Stimulated activated CD8-positive, alpha-beta memory T cell treated with anti-CD3 and anti-CD28 coated beads, Interleukin-7, amount 100 ng/mL, for 24 hours (primary cell): ENCODE measurements at places on chromosomes 1 and 21.

GRCh38 chr21:33698087-33698860 is 56.0 kb downstream of the ITSN1 start:
- DNase-seq, result no peak

- DNase-seq, result no peak
Measured at GRCh38 chr1:10838541-10838940, 42.1 kb upstream of the CASZ1 start.

DNA sequence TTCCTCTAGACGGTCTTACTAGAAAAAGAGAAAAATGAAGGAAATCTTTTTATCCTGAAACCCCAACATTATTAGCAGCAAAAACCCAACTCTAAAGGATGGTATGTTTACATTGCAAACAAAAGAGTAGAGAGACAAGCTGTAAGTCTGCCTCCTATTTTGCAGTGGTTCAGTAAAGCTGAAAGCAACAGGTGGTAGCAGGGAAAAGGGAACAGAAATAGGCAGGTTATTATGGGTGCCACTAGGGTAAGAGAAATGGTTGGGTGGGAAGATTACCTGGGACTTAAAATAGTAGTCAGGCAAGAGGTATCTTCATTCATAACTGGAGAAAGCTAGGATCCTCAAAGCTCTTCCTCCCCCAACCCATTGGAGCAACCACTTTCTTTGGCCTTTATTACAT is 13.7 kb downstream of the CLSPN start:
- DNase-seq, result no peak

GRCh38 chr1:223258751-223259198 is 105.2 kb downstream of the SUSD4 start:
- DNase-seq, result no peak

DNA sequence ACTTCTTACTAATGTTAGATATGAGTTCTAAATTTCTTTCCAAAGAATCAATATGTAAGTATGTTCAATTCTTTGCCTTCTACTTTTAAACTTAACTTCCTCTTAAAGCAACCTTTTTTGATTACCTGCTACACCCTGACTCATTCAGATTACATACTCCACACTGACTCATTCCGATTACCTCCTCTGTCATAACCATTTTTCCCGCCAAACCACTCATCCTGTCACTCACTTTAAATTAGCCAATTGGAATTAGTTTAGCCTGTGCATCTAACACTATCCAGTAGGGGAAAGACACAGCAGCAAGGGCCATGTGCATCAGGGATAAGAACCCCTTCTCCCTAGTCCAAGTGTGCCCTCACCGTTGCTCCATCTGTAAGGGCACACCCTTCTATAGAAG is 815.5 kb downstream of the BRINP3 start:
- no peak for DNase-seq

DNA sequence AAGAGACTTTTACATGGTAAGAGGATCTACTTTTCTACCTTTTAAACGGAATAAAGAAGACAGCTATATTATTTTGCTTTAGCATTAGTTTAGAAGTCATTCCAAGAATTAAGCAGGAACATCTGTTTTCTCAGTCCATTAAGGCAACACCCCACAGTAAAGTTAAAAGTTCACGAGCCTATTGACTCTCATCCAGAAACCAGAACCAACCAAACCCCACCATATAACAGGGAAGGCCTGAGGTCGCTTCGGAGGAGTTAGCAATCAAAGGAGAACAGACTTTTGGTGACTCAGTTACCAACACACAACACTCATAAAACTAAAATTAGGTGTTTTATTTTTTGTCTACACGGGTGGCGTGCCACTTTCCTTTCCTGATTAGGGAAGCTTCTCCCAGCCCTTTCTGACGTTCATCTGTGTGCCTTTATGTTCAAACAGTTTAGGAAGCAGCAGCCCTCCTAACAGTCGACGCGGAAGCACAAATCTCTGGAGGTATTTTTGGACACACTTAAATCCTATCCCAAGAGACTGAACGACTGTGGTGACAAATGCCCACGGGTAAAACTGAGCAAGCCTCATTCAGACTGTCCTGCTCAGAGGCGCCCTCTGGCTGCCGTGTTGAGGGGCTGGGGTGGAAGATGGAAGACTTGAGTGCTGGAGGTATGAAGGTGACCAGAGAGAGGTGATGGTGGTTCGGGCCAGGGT is 8.6 kb upstream of the PLA2G2C start:
- DNase-seq, result peak; percentile 55
